NCI-H187 treated with DMSO at 0.1 percent for 48 hours (cell line): ENCODE measurements at places on chromosomes 4 and X.
A peak's percentile ranks its signal among the peaks of the same experiment; 100 is the strongest.

- DNase-seq = no peak
Observed at GRCh38 chr4:104901961-104902605, 244.6 kb upstream of the TET2 start.

DNA sequence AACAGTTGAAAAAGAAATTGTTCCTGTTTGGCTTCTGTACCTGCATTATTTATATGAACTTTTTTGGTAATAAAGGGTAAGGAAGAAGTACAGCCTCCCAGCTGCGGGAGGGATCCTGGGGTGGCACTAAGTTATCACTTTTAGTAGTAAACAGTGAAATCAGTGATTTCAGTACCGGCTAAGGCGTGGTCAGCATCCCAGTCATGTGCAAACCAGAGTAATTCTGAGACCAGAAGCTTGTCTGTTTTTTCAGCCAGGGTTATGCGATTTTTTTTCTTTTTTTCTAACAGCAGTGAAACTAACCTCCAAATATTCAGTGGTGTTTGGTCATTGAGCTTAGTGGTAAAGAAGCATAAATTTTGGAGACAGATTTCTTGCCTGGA lies 3.3 kb downstream of the EGF start:
- no peak for DNase-seq

DNA sequence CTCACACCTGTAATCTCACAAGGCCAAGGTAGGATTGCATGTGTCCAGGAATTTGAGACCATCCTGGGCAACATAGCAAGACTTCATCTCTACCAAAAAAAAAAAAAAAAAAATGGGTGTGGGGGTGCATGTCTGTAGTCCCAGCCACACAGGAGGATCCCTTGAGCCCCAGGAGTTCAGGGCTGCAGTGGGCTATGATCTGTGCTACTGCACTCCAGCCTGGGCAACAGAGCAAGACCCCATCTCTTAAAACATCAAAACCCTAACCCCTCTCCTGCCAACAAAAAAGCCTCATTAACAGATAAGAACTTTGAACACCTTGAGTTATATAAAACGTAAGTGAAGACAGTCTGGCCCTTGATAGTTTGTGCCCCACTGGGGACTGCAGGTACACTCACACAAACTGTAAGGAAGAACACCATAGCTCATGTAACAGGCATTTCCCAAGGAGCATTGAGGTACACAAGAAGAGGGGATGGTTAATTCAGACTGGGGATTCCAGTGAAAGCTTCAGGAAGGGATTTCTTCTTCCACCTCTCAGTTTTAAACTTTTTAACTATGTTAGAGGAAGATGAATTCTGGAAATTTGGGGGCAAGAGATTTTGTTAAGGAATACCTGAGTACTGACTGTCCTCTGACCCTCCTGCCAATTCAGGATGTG lies 34.7 kb downstream of the RBPJ start:
- DNase-seq = no peak

GRCh38 chrX:3346501-3347259 lies at the start of gene MXRA5:
MXRA5 (minus strand) TSS chrX:3346652; CDS start chrX:3343833, 2,819 bp downstream.
- DNase-seq = no peak

DNA sequence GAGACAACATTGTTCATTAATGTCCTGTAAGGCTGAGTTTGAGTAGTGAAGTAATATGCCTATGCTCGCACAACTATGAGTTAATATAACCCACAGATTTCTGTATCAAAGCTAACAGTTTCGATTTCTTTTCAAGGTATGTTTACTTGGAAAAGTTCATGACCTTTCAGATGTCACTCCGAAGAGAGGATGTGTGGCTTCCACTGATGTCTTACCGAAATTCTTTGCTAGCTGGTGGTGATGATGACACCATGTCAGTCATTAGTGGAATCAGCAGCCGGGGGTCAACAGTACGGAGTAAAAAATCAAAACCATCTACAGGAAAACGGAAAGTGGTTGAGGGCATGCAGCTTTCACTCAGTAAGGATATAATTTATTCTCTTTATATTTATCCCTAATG lies 124.9 kb downstream of the STAG2 start:
- no peak for DNase-seq

GRCh38 chr4:182126603-182127002 lies 116.6 kb upstream of the TENM3 start:
- DNase-seq = no peak

DNA sequence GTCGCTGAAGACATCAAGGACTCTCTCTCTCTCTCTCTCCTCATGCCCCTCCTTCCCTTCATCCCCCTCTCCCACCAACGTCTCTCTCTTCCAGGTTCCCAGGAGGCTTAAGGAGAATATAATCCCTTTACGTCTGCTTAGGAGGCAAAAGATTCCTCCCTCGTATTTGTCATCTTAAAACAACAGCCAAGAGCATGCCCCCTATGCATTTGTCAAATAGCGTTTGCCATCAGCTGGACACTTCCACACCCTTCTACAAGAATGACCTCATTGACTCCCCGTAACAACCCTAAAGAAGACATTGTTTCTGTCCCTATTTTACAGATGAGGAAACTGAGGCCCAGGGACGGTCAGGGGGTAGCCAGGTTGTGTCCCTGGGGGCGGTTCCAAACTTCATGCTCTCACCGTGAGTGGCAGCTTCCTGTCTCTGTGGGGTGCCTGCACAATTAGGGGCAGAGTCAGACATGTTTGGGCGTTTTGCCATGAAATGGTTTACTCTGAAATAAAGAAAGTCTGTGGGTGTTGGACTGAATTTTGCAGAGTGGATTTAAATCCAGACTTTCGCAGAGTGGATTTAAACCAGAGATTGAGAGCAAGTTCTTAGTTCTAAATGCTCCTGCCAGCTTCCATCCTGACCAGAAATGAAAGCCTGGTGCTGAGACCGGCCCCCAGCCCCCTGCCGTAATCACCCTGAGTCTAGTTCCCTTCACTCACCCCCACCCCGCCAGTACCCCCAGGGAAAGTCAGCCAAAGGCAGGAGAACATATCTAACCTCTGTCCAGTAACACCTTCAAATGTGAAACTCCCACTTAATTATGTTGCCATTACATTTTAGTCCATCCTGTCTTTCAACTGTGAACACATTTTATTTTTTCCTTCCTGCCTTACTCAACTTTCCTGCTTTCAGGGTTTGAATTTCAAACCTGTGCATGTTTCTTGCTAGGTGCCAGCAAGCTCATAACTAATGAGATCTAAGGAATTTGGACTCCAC lies 44.3 kb upstream of the TBL1X start:
- DNase-seq = no peak

GRCh38 chr4:36325926-36326325 lies 44.5 kb downstream of the DTHD1 start:
- DNase-seq = no peak

DNA sequence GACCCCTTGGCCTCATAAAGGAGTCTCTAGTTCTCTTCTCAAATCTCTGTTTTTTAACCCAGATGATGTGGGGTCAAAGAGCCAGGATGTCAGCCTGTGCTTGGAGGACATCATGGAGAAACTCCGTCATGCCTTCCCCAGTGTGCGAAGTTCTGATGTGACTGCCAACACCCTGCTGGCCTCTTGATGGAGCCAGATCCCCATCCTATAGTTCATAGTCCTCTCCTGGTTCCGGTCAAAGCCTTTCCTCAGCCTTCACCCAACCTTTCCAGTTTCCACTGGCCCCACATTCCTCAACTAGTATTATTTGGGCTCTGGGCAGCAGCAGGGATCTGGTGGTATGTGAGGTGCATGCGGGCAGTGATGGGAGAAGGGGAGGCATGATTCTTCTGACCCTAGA lies 30.7 kb downstream of the TAF7L start:
- DNase-seq = no peak

DNA sequence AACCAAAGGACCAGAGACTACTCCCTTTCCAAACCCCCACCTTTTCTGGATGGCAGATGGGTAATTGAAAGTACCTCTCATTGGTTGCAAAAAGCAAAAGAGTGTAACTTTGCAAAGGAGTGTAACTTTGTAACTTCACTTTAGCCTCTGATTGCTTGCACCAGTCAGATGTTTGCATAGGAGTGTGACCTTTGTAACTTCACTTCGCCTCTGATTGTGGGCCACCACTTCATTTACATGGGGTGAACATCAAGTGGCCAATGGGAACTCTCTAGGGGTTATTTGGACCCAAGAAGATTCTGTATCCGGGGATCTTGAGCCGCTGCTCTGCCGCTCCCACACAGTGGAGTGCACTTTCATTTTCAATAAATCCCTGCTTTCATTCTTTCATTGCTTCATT lies 9.9 kb upstream of the SLC25A43 start:
- no peak for DNase-seq

DNA sequence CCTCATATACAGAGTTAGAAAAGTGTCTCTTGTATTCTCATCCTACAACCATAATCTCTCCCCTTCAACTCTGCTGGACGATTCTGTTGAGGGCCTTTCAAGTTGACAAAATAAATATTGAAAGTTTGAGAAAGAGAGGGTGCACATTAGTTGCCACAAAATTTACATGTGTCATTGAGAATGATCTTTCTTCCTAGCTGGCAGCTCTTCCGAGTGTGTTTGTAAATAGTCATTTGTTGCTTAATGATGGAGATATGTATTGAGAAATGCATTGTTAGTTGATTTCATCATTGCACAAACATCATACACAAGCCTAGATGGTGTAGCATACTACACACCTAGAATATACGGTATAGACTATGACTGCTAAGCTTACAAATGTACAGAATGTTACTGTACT lies 632.8 kb upstream of the AMOT start:
- DNase-seq = no peak

GRCh38 chrX:38768079-38768478 lies 33.2 kb upstream of the MID1IP1 start:
- no peak for DNase-seq

- DNase-seq = no peak
Observed at GRCh38 chrX:6980981-6981380, 166.5 kb upstream of the STS start.

DNA sequence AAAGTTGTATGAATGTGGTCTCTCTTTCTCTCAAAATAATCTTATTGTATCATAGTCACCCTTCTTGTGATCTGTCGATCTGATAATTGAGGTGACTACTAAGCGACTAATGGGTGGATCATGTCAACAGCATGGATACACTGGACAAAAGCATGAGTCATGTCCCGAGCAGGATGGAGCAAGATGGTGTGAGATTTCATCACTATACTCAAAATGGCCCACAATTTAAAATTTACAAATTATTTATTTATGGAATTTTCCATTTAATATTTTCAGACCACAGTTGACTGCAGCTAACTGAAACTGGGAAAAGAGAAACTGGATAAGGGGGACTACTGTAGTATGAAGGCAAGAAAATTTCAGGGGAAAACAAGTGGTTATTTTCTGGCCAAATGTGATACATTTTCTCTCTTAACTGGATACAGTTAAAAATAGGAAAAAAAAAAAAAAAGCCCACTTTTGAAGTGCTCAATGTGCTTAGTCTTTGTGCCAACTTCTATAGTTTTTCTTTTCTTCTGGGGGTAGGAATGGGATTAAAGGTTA lies 25.3 kb downstream of the FAM241A start:
- no peak for DNase-seq

- DNase-seq = no peak
Observed at GRCh38 chr4:33171873-33172525, 2451.8 kb downstream of the PCDH7 start.

GRCh38 chr4:106868381-106869035 lies 167.6 kb downstream of the DKK2 start:
- DNase-seq = no peak

DNA sequence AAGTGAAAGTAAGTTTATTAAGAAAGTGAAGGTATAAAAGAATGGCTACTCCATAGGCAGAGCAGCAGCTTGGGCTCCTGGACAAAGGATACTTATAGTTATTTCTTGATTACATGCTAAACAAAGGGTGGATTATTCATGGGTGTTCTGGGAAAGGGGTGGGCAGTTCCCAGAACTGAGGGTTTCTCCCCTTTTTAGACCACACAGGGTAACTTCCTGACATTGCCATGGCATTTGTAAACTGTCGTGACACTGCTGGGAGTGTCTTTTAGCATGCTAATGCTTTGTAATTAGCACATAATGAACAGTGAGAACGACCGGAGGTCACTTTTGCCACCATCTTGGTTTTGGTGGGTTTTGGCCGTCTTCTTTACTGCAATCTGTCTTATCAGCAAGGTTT lies 557.6 kb downstream of the SPRY1 start:
- no peak for DNase-seq

- no peak for DNase-seq
Observed at GRCh38 chr4:186813377-186814068, 89.9 kb upstream of the FAT1 start.

GRCh38 chr4:187312299-187312698 lies 588.6 kb upstream of the FAT1 start:
- no peak for DNase-seq

DNA sequence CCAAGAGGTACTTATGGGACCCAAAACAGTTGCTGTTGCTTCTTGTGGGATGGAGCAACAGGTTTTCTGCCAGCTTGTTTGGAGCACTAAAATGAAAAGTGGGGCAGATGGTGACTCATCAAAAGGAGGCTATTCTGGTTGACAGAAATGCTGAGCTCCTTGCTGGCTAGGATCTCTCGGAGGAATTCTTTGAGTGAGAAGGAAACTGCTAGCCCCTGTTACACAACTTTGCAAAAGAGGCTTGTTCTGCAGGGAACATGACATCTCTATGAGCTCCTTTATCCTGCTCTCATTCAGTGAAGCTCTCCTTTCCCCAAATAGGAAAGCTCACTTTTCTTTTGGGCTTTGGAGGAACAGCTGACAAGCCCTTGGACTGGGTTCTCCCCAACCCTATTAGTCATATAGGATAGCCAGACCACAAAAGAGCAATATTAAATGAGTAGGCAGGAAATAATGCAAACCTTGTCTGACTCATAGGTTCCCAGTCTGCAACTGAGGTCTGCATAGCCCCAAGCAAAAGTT lies 108.3 kb downstream of the CDS1 start:
- no peak for DNase-seq

- DNase-seq = no peak
Observed at GRCh38 chr4:960636-961350, 12.6 kb downstream of the DGKQ start.

DNA sequence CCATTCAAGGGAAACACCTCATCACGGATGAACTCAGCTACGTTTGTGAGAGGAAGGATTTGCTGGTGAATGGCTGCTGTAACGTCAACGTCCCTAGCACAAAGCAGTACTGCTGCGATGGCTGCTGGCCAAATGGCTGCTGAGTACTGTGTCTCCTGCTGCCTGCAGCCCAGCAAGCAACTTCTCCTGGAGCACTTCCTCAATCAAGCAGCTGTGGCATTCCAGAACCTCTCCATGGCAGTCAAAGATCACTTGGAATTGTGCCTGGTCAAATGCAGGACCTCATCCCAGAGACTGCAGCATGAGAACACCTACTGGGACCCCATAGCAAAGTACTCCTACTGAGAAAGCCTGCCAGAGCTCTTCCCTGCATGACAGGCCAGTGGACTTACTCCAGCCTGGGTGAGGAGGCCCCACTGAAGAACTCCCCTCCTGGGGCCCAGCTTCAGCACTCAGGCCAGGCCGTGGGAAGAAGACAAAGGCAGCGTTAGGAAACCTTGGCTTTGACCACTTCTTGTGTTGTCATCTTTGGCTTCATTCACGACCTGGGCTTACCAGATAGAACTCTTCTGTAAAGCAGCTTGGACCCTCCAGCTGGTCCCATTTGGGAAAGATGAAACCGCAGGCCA lies 244.3 kb downstream of the RBMX2 start:
- no peak for DNase-seq

- DNase-seq = no peak
Observed at GRCh38 chrX:3609810-3610209, 103.6 kb downstream of the PRKX start.

- no peak for DNase-seq
Observed at GRCh38 chrX:16765594-16765993, 20.7 kb upstream of the TXLNG start.

- DNase-seq = peak; percentile 17
Observed at GRCh38 chr4:101958547-101958946, 168.0 kb downstream of the BANK1 start.

GRCh38 chr4:158884280-158884679 lies 115.5 kb downstream of the FNIP2 start:
- no peak for DNase-seq

GRCh38 chrX:95629737-95630136 lies 1054.9 kb upstream of the DIAPH2 start:
- DNase-seq = no peak
